Cortex of kidney (tissue), 1 donor: ENCODE measurements at places on chromosomes 4 and X.

DNA sequence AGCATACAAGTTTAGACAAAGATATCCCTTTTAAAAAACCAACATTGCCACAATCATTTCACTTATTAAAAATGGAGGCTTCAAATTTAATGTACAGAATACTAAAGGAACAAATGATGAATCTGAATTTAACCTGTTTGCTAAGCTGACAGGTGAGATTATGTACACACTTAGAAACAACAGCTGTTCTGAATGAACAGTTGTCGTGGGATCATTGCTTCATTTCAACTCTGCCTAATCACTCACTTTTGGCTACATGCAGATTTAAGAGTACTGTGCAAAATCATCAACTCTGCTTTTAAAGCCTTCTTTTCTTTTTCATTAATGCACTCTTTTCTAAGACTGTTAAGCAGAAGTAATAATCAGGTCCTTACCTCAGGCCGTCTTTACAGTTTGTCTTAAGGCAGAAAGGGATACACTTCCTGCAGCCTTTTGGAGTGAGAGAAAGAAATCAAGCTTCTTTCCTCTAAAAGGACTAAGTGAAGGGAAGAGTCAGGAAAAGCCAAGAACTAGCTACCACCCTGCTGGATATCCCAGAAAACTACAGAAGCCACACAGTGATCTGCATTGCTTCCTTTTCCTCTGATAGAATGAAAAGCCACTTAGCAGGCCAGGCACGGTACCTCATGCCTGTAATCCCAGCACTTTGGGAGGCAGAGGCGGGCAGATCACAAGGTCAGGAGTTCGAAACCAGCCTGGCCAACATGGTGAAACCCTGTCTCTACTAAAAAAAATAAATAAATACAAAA is 54.7 kb upstream of the NPNT start:
- no peak for DNase-seq

DNA sequence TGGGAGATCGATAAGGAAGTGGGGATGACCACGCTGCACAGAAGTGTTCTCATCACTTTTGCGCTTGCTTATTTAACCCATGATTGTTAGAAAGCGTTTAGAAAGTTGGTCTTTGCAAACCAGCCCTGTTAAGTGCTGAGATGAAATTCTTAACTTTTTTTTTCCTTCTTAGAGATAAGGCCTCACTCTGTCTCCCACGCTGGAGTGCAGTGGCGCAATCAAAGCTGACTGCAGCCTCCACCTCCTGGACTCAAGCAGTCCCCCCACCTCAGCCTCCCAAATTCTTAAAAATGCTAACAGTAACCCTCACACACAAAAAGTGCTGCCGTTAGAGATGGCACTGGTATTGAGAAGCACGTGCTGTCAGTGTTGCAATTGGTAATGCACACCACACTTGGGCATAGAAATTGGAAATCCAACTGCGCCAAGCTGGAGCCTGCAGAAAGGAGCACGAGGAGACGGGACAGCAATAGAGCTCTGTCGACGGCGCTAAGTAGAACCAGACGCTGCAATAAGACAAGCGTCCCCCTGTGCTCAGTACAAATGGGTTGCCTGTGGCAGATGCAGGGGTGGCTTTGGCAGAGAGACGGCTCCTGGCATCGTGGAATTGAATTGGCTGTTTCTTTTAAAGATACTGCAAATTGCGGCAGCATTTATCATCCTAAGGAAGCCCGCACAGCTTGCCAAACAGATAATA is 113.4 kb downstream of the TBL1X start:
- DNase-seq = no peak

- no peak for DNase-seq
Observed at GRCh38 chr4:123421227-123421936, 24.8 kb downstream of the SPRY1 start.

DNA sequence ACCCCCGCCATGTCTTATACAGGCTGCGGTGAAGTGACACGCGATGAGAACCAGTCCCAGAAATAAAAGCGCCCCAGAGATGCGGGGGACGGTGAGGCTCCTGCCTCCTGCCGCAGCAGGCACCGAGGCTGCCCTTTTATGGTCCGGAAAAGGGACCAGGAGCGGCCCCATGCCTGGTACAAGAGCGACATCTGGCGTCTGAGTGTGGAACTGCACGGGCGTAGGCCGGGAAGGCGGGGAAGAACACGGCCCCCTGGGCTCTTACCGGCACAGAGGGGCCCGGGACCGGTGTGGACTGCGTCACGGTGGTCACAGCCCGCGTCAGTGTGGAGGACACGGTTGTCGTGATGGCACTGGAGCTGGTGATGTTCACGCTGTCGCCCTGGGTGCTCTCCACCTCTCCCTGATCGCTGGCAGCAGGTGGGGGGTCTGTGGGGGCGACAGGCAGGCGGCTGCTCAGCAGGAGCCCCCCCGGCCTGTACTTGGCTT is 8.9 kb upstream of the RENBP start:
- no peak for DNase-seq

GRCh38 chr4:26130841-26131432 is 189.9 kb upstream of the RBPJ start:
- no peak for DNase-seq

GRCh38 chr4:113844369-113844768 is 82.8 kb upstream of the CAMK2D start:
- DNase-seq = no peak

GRCh38 chrX:154785716-154786115 is 19.6 kb downstream of the MPP1 start:
- no peak for DNase-seq

DNA sequence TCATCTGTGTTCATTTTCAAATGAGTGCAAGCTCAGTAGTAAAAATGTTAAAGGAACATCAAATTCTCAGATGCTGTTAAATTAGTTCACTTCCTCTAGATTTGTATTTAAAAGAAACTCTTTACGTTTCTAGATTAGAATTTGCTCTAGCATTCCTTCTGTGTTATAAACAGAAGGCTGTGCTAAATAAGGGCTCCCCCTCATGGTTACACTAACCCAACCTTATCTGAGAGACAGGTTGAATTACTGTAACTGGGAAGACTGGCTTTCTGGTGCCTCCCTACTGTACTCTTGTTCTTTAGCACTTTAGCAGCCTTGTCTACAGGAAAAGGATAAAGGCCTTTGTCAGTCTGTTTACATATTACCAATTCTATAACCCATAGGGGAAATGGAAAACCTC is 56.8 kb downstream of the RXFP1 start:
- no peak for DNase-seq

GRCh38 chrX:46325312-46325877 is 219.8 kb downstream of the ZNF674 start:
- no peak for DNase-seq

DNA sequence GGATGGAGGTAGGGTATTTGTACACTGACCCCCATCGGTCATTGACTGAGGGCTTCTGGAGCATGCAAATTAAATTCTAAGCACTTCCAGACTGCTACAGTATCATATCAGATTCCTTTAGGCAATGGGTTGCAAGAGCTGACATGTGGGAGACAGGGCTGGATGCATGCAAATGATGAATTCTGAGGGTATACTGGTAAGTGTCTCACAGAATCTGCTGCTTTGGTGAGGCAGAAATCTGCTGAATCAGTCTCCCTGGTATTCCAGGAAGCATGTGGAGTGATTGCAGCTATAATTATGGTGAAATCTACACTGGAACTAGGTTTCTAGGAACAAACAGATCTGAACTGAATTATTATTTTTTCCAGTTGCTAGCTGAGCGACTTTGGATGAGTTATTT is 684.9 kb upstream of the MAGEB2 start:
- no peak for DNase-seq

GRCh38 chr4:128916832-128917231 is 107.3 kb downstream of the JADE1 start:
- DNase-seq = no peak

GRCh38 chr4:71074452-71075299 is 81.2 kb downstream of the DCK start:
- DNase-seq = no peak

DNA sequence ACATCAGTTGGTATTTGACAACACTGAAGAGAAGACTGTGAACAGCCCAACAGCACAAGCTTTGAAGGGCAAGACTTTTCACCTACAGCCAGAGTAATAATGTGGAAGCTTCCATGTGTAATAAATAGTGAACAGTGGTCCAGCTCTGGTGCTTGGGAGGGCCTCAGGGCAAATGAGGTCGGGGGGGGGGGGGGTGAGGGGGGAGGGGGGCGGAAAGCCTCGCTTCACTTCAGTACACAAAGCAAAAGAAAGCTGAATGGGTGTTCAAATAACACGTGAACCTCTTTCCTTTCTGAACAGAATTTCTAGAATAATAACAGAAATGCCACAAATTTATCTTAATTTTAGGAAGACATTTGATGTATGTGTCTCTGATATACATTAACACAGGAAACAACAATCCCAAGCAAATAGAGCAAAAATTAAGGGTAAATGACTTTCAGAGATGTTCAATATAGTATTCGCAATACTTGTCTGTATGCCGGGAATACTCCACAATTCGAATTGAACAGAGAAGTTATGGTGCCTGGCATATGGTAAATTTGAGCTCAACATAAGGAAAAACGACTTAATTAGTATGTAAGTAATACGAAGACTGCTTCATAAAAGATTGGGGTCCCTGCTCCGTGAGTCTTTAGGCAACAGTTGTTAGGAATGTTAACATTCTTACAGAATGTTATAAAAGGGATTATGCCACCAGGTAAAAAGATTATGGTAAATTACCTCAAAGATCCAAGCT is 92.6 kb downstream of the FRYL start:
- DNase-seq = no peak

DNA sequence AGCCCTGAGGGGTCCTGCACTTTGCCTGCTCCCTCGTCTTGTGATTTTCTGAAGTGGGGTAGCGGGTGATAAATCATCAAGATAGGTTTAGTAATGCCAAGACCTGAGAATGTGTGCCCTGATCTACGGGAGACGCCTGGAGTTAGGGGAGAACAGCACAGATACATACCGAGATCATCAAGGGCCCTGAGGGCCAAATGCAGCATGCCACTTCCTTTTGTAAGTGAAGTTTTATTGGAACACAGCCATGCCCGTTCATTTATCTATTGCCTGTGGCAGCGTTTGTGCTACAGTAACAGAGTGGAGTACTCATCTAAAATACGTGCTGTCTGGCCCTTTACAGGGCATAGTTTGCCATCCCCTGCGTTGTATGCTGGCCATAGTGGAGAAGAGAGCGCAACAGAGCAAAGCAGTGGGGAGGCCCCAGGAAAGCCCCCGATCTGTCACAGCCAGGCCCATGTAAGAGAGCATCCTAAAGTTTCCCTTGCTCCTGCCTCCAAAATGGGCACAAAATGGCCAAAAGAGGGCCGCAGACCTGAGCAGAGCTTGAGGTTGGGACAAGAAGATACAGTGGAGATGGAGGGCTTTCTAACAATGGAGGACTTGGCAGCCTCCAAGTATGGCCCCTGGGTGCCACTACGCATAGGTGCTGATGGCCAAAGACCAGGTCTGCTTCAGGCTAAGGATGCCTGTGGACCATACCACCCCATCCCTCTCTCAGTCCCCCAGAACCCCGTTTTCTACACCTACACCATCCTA is 167.0 kb downstream of the SMIM20 start:
- no peak for DNase-seq

- no peak for DNase-seq
Observed at GRCh38 chr4:86118711-86119110, 241.1 kb downstream of the MAPK10 start.

DNA sequence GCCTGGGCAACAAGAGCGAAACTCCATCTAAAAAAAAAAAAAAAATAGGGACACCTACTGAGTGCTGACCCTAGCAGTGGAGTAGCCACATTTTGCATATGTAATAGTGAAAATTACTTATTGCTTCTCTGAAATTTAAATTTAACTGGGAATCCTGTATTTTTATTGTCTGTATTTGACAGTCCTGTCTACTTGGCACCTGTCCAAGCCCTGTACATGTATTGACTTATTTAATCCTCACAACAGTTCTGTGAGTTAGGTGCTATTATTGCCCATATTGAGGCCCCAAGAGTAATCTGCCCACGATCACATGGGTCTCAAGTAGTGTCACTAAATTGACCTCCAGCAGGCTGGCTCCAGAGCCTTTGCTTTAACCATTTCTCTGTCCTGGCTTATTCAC is 81.6 kb downstream of the WDR19 start:
- DNase-seq = no peak

DNA sequence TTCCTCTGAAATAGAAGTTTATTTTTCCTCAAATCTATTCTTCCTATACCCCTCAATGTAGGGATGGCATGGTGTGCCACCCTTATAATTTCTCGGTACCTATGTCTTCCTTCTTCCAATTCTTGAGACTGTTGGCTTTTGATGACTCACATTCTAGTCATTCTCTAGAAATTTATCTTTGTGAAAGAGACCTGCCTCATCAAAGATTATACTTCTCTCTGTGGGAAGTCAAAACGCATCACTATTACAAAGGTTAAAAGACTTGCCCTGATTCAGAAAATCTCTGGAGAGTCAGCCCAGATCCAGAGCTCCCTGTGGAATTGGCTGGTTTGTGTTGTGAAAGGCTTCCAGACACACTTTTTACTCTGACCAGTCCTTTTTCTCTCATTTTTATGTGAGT is 65.9 kb upstream of the FSTL5 start:
- DNase-seq = no peak

- no peak for DNase-seq
Observed at GRCh38 chr4:107603430-107603829, 116.6 kb downstream of the PAPSS1 start.
